Caki2 (cell line): ENCODE measurements at places on chromosomes 5 and 9. TPM values are rescaled to one million over a fixed set of nuclear protein-coding genes. Genes with fewer than 3 reads are reported as not detected.

DNA sequence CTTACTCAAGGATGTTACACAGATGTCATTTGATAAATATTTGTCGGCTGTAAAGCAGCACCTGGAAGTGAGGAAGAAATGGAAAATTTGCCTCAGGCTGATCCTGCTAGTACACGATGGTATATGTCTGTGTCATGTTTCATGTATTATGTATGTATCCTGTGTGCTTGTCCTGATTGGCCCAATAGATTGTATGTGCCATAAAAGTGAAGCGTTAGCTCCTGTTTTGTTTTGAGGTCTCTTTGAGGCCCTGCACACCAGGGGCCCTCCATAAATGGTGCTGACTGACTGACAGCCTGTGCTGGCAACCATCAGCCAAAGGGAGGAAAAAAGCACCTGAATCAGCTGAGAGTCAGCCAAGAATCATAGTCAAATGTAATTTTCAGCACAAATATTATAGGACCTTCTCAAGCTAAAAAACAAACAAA, 11.8 kb upstream of the LNPEP start:
- no peak for DNase-seq

- DNase-seq, result no peak
Observed at GRCh38 chr5:138240650-138241385, 27.7 kb upstream of the CDC23 start.

- DNase-seq, result no peak
Observed at GRCh38 chr5:138975098-138975847, 100.1 kb upstream of the LRRTM2 start.

- DNase-seq, result no peak
Observed at GRCh38 chr5:95403996-95404395, 12.8 kb downstream of the FAM81B start.

The PIK3R1 gene
- 14.4 and 18.0 TPM in 2 replicates for total RNA-seq

The S1PR3 gene
- 8.8 and 15.2 TPM in 2 replicates for total RNA-seq
